ENCODE measurements at places on chromosomes 7 and 10.
A peak's percentile ranks its signal among the peaks of the same experiment; 100 is the strongest.

- DNase-seq = peak; percentile 46
Observed at GRCh38 chr7:77982926-77983550, 184.5 kb downstream of the PHTF2 start.

DNA sequence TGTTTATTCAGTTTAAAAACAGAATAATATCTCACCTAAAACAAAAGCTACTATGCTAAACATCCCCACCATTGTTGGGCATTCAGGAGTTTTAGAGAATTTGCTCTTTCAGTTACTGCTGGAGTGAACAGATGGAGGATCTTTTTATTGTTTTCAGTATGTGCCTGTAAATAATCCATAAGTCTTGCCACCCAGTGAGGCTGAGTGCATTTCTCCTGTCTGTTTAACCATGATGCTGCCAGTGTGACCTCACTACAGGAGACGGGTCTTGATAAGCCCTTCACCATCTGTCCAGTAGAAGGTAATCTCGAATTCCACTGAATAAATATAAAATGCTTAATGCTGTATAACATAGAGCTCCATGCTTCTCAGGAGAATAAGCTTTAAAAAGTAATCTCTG, 430.9 kb downstream of the POM121L12 start:
- DNase-seq = no peak

DNA sequence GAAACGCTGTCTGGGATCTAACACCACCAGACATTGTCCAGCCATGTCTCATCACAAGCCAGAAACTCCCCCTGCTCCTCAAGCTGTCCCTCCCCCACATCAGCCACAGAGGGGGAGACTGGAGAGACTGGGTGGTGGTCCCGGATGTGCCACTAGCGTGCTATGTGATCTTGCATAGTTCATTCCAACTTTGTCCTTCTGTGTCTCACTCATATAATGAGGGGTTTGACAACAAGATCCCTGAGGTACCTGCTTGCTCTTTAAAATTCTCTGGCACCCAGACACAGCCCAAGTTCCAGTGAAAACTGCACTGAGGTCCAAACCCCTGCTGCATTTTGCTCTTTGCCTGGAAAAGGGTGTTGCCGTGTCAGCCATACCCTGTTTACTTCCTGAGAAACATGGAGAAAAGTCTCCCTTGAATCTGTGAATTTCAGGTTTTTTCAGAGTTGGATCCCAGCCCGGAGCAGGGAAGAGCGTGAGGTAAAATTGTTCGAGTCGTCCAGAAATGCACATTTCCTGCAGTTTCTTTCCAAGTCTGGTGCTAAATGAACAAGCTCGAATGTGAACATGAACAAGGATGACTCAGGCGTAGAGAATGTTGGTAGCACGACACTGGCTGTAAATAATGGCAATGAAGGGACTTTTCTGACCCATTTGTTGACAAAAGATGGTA, 156.6 kb downstream of the CCDC3 start:
- no peak for DNase-seq

DNA sequence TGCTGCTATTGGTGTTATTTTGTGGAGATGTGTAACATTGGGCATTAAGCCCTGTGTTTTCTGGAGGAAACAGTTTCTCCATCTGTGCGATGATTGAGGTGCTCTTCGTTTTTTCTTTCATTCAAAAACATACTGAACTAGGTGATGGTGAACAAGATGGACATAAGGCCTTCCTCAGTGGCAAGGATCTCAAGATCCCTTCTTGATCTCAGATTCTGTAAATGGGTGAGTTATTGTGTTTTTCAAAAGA, 759 bp upstream of the ELAPOR2 start:
- no peak for DNase-seq

DNA sequence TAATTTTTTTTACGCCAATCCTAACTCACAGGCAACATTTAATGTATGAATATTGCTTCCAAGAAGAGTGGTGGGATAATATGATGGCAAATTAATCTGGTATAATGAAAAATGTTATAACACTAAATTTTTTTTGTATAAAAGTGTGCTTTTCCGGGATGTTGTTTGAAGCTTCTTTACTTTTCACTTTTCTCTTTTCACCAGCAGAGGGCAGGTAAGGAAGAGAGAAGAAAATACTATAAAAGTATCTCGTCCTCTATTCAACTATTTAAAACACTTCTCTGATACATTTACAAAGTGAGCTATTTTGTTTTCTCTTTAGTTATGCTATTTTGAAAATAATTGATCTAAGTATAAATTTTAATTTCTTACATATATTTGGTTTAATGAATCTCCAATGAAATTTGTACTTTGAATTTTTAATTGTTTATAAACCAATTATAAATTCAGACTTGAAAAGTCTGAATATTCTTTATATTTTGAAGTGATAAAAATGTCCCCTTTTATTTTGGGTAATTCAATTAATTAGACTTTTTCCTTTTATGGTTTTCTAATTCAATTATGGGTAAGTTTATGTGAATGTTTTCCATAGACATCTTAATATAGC, 20.7 kb upstream of the CFTR start:
- DNase-seq = no peak

GRCh38 chr10:28060031-28060607, 61.2 kb upstream of the ODAD2 start:
- no peak for DNase-seq

DNA sequence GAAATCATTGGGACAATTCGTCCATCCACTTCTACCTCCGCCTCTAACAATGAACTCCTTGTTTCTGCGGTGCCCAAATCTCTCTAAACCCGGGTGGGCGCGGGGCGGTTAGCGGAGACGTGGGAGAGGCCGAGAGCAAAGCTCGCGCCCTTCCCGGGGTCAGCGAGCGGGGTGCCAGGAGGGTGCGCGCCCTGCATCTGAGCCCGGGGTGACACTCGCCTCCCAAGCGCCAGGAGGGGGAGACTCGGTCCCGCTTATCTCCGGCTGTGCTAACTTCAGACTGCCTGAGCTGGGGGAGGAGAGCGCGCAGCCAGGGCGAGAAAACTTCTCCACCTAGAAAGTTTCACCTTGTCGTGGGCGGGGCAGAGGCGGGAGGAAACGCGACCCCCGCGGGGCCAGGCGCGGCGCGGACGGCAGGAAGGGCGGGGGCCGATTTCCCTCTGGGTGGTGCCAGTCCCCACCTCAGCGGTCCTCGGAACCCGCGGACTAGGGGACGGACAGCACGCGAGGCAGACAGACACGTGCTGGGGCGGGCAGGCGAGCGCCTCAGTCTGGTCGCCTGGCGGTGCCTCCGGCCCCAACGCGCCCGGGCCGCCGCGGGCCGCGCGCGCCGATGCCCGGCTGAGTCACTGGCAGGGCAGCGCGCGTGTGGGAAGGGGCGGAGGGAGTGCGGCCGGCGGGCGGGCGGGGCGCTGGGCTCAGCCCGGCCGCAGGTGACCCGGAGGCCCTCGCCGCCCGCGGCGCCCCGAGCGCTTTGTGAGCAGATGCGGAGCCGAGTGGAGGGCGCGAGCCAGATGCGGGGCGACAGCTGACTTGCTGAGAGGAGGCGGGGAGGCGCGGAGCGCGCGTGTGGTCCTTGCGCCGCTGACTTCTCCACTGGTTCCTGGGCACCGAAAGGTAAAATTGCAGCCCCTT, at the start of gene MET:
Gene MET, plus strand, starts transcription at position 516 of the 915 bp plus-strand sequence. CDS start 26,889 bp downstream, outside the sequence.
- peak; percentile 69 for DNase-seq

GRCh38 chr7:55409482-55410225, 44.5 kb downstream of the LANCL2 start:
- no peak for DNase-seq

- DNase-seq = peak; percentile 84
Observed at GRCh38 chr10:26438534-26439341, 597 bp downstream of the APBB1IP start.

DNA sequence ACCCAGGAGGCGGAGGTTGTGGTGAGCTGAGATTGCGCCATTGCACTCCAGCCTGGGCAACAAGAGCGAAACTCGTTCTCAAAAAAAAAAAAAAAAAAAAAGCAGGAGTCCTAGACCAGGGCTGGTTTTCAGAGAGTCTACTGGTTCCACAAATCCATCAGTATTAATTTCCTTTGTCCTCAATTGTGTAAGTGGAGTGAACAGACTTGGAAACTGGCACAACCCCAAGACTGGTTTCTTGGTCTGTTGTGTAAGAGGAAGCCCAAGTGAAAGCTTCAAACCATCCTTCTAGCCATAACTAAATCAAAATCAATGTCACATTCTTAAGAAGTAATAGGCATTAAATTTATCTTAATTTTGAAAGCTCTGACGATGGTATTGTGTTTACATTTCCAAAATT, 213.6 kb downstream of the DGKI start:
- DNase-seq = no peak
